ENCODE measurements at places on chromosomes 2 and 18.

- DNase-seq: no peak
Measured at GRCh38 chr18:80244956-80245730, 2.2 kb downstream of the PARD6G start.

- no peak for DNase-seq
Measured at GRCh38 chr2:10022041-10022421, 21.3 kb upstream of the KLF11 start.

DNA sequence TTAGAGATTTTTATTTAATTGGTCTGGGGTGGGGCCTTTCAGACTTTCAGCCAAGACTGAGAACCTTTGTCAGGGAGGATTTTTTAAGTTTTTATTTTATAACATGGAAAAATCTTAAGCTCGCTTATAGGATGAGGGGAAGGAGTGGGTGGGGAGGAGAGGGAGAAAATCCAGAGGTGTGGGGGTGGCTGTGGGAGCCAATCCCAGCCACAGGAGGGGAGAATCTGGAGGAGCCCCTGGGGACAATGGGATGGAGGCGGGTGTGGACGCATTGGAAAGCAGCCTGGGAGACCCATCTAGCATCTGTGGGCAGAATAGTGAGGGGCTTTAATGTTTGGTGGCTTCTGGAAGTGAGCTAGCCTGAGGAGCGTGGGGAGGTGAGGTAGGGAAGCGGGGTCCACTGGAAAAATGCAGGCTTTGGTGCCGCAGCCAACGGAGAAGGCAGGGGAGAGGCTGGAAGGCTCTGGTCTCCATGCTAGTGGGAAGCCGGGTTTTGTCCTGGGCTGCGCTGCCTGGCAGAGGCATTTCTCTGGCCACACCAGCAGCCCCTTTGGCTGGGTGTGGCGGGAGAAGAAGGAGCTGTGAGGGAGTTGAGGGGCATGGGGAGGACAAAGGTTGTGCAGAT lies 11.5 kb upstream of the INPP5D start:
- no peak for DNase-seq

DNA sequence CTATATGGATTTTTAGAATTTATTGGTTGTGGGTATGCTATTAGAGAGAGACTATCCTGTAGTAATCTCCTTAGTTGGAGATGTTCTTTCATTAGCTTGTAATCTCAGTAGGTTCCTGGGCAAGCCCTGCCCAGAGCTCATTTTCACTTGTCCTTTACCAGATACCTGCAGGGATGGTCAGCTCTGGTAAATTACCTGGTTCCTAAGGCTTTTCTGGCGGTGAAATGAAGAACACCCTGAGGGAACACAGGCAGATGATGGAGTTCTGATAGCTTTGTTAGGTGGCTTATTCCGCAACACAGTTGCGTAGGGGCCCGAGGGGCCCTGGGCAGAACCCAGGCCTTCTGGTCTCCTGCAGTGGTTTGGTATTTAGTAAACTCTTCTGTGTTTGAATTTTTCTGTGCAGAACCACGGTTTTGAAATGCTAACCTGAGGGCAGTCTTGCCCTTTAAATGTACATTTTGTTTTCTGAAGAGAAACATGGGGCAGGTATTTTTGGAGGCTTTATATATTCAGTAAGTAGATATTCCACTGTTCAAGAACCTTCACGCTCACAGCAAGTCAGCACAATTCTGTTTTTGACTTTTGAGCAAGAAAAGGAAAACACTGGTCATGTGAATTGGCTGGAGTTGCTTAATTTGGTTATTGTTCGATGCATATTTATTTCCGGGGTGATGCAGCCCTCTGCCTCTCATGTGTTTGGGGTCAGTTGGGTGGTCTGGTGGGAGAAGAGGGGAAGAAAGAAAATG lies 22.4 kb downstream of the ZNF532 start:
- no peak for DNase-seq

DNA sequence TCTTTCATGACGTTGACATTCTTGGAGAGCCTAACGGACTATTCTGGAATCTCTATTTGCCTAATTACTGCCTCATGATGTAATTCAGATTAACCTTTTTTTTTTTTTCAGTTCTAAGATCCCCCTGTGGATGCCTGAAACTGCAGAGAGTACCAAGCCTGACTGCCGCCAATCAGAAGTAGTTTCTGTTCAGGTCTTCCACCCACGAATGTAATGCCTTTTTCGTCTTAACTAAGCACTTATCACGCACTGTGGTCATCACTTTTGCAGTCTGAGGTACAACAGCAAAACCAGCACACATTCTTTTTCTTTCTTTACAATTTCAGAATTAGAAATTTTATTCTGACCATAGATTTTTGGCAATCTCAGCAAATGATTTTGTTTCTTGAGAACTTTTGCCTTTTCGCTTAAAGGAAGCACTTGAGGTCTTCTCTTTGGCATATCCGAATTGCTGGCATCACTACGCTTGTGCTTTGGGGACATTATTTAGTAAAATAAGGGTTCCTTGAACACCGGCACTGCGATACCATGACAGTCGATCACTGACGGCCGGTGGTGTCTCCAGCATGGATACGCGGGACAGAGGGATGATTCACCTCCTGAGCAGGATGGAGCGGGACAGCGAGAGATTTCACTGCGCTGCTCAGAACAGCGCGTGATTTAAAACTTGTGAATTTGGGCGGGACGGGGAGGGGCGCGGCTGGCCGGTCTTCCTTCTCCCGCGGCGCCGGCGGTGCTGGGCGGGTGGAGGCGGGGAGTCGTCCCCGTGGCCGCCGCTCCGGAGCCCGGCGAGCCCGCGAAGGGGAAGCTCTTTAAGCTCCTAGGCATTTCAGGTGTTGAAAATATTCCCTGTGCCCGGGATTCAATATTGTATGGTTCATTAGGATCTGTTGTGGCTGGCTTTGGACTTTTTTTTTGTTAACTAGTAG lies 32.0 kb upstream of the GPR55 start:
- no peak for DNase-seq

- DNase-seq: no peak
Measured at GRCh38 chr2:218577482-218578220, 9.0 kb downstream of the CNOT9 start.

DNA sequence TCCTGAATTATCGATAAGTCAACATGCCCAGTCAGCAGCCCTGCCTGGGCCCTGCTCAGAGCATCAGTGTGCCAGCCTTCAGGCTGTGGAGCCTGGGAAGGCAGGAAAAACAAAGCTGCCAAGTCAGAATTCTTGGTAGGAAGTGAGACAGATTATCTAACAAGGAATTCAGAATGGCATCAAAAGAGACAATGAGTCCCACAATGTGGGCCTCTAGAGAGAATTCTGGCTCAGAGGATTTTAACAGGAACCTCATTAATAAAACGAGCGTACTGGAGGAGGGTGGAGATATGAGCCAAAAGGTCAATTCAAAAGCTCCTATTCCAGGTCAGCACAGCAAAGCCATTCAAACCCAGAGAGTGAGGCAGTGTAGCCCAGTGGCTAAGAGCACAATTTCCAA lies 327.6 kb upstream of the MMADHC start:
- DNase-seq: no peak
